ENCODE measurements at places on chromosomes 13 and 19.

- DNase-seq, result no peak
These were observed 1.3 kb downstream of the CYP4F3 start for GRCh38 chr19:15641901-15642491.

- DNase-seq, result peak; percentile 28
These were observed 434 bp upstream of the FNDC3A start for GRCh38 chr13:48975101-48975855.

DNA sequence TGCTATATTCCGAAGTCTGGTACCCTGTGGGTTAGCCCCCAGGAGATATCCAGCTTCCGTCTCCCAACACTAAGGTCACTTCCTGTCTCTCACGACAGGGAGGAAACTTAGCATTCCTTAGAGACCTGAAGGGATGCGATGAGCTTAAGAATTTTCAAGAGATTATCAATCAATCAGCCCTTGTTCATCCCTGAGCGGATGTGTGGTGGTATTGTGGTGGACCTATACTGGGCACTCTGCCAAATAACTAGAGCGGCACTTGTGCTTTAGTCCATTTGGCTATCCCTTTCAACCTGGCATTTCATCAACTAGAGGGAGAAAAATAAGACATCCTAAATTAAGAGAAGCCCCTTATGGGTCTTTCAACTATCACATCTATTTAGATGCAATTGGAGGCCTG is 30.9 kb upstream of the ZNF562 start:
- no peak for DNase-seq

DNA sequence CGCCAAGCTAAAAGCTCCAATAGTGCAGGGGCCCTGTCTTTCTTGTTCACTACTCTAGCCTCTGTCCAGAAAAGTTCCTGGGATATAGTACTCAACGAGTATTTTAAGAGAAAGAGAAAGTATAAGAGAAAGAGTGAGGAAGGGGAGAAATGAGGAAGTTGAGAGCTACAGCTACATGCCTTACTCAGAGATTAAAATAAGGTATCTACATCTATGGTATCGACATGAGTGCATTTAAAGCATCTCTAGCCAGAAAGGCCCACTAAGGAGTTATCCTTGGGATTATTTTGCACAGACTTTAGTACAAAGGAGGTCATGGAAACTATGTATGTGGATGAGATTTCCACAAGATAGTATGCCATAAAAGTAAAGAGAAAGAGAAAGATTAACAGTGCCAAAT is 28.5 kb downstream of the MYCBP2 start:
- DNase-seq, result no peak

GRCh38 chr13:91647361-91647990 is 249.1 kb downstream of the GPC5 start:
- no peak for DNase-seq

DNA sequence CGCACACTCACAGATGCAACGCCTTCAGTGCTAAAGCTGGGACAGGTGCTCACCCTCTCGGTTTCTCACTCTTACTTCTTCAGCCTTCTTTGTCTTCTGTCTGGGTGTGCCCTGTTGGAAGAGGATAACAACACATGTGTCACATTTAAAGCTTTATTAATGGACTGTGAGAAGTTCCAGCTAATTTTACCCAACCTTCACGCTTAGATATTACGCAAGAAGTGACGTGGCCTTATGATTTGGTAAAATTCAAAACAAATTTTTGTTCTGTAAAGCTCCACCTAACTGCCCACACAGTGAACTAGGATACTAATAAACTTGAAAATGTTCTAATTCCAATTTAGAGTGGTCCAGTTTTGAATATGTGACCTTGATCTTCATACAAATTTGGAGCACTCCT is 66.7 kb upstream of the LRCH1 start:
- DNase-seq, result no peak

DNA sequence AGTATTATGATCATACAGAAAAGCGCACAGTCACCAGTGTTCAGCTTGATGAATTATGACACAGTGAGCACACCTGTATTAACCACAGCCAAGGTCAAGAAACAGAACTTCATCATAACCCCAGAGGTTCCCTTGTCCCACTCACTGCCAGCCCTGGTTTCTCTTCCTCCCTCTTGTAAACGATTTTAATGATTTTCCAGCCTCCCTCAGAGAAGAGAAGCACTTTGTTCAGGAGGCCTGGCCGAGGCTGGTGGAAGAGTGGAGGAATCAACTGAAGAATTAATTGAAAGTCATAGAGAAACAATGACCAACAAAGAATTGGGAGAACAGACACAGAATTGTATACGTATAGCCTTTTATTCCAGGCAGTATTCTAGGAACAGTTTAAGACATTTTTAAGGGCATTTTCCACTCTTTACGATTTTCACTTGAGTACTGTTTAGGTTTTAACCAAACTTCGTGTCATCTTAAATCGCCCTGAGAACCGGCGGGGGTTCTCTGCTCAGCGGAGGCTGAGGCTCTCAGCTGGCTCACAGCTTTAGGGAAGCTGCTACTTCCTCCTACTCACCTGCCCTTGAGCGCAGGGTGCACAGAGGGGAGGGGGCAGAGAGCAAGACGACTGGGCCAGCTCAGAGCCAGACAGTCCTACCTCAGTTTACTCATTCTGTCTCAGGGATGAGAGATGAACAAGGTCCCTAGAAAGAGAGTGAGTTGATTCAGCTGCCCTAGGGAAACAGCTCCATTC is 108.6 kb downstream of the AKAP11 start:
- no peak for DNase-seq

GRCh38 chr19:19381007-19381926 is 24.2 kb upstream of the GATAD2A start:
- DNase-seq, result no peak

DNA sequence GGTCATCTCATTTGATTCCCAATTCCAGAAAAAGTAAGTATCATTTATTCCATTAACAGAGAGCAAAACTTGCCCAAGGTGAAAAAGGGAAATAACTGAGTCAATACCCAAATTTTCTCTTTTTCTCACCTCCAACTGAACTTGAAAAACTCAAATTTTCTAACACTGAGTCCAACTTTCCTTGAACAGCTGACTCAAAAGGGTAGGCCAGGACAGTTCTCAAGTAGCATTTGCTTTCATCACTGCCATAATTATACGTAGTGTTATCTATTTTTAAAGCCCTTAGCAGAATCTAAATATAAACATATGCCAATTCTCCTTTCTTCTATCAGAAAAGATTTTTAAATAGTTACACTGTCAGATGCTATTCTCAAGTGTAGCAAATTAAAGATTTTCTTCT is 3.5 kb downstream of the N4BP2L2 start:
- no peak for DNase-seq

- no peak for DNase-seq
These were observed 35.0 kb upstream of the FRY start for GRCh38 chr13:31996601-31997000.

DNA sequence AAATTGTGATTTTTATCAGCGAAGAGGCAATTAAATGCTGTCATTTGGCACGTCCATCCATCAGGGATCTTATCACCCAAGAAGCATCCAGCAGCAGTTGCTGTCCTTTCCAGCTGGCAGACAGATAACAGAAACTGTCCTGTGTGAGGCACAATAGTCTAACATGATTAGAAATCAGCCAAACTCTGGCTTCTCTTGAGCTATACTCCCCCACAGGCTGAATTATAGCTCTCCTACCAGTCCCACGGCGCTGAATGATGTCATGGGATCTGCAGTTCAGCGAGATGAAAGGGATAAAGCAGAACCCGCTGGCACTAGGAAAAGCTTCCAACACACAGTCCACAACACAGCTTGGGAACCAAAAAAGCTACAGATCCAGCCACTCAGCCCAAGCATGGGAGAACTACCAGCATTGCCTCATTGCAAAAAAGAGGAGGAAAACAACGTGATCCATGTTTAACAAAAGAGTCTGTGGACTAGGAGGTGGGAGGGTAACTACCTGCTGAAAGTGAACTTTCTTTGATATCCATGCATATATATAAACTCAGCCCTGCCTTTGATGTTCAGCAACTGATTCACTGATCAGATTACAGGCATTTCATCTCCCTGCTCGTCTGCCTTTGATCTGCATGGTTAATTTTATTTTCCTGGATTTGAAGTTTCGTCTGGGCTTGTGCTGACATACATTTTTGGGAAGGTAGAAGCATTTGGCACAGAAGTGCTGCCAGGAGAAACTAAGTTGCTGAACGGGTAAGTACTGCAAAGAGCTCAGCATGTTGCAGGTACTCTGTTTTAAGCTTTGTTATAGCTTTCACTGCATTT is at the start of gene TNFRSF19:
Gene TNFRSF19, plus strand, starts transcription at position 314 of the 822 bp plus-strand sequence. CDS start 19,772 bp downstream, outside the sequence.
- DNase-seq, result no peak

DNA sequence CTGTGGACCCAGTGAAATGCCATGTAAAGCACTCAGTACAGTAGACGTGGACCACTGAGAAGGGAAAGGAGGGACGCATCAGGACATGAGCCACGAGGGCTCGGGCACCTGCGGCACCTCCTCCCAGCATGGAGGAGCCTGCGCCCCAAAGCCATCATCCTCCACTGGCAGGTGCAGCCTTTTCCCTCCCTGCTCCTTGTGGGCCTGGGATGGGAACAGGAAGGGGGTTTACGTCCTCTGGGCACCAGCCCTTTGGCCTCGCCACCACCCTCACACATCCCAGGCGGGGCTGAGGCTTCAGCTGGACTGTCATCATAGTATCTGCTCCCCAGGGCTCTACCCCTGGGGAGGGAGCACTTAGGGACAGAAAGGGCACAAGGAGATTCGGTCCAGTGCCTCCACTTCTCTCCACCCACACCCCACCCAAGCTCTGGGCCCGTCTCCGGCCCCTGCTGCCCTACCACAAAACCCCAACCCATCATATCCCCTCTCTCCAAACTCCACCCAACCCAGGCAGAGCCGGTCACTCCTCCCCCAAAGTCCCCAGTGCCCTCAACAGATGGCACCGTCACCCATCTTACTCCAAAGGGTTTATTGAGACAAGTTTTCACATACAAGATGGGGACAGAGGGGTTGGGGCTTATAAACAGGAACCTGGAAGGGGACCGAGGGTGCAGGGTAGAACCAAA is 2.2 kb upstream of the PRKD2 start:
- DNase-seq, result no peak

- no peak for DNase-seq
These were observed 4.6 kb downstream of the KLF12 start for GRCh38 chr13:74129500-74130191.

DNA sequence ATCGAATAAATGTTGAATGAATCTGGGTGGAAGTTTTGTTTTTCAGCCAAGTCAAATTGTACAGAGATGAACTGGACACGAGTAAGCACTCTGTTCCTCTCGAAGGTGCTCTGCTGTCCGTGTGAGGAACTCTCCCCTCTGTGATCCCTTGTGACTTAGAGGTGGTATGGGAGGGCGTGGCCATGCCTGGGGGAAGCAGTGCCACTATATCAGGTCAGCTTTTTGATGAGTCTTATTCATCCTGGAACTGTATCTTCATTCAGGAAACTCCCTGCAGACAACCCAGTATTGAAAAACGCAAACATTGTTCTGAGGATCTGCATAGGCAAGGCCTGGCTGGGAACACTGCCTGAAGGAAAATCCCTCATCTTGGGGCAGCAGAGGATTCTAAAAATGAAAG is 45.7 kb upstream of the FLT1 start:
- DNase-seq, result no peak

GRCh38 chr19:35696835-35697234 is 7.5 kb upstream of the ZBTB32 start:
- no peak for DNase-seq

DNA sequence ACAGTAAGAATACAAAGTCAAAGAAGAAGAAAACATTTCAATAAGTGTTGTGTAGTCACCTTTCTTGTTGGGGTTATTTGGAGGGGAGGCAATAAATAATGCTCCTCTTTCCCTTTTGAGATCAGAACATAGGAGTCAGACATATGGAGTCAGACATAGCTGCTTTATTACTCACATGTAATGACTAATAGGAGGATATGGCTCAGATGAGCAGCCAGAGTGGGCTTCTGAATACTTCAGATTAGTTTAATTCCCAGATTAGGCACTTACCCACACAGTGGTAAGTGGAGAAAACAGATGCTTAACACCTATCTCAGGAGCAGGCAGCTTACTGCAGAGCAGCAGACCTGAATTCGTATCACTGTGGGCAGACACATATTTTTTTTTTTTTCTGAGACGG is 31.7 kb upstream of the C1QTNF9B start:
- no peak for DNase-seq

DNA sequence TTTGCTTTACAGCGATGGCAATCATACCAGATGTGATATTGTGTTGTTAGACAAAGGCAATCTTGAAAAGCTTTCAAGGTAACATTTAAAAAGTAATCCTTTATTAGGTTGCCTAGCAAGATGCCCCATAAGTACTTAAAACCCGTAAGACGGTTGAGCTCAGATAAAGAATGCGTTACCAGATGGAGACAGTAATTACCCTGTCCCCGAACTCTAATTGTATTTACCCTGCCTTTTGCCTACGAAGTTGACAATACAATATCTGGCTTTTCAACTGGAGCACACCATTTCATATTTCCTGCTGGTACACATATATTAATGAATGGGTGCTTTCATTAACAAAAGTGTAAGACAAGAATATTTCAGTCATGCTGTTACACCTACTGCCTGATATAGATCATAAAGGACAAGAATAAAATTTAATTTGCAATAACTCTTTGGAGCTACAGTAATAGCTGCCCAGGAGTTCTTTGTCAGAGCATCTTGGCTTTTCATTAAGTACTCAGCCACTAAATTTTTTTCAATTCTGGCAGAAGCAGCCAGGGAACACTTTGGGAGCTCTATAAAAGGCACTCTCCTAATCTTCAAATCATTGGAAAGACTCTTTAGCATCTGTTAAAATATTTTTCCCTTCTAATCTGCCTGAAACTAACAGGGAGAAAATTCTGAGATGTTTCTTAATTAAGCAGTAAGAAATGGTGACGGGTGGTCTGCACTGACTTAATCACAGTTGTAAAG is 63.8 kb downstream of the DCT start:
- DNase-seq, result no peak

GRCh38 chr19:17209126-17210036 is 5.8 kb upstream of the USE1 start:
- DNase-seq, result peak; percentile 62

- DNase-seq, result no peak
These were observed 296.5 kb downstream of the LMO7 start for GRCh38 chr13:75932636-75933035.

DNA sequence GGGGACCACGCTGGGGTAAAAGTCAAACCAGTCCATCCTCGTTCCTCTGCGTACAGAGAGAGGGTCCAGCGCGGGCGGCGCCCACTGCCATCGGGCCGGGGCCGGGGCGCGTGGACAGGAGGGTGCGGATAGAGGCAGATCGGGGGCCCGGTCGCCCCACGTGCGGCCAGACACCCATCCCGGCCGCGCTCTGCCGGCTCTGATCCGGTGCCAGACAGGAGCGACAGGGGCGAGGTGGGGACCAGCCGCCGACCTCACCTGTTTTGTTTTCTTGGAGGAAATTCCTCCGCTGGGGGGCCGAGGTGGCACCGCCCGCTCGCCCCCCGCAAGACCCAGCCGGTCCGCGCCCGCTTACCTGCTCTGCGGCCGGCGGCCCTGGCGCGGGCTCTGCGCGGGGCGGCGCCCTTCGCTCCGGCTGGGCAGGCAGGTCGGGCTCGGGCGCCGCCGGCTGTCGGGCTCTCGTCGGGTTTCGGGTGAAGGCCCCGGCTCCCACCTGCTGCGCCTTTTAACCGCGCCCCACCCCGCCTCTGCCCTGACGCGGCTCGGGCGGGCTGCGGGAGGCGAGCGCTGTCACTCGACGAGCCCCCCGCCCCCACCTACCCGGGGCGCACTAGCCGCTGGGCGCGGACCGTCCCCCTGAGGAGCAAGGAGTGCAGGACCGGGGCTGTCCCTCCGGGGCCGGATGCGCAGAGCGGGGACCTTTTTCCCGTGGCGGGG is at the start of gene GJB6:
Gene GJB6, minus strand, starts transcription at position 481 of the 717 bp plus-strand sequence. CDS start 8,839 bp downstream, outside the sequence.
- DNase-seq, result no peak

- no peak for DNase-seq
These were observed 23.6 kb downstream of the PROZ start for GRCh38 chr13:113182046-113182445.

- DNase-seq, result no peak
These were observed 1108.4 kb upstream of the PCDH20 start for GRCh38 chr13:62524061-62524460.

Data from dermis microvascular lymphatic vessel endothelial cell (primary cell).